ENCODE measurements at places on chromosomes 2 and 18.

DNA sequence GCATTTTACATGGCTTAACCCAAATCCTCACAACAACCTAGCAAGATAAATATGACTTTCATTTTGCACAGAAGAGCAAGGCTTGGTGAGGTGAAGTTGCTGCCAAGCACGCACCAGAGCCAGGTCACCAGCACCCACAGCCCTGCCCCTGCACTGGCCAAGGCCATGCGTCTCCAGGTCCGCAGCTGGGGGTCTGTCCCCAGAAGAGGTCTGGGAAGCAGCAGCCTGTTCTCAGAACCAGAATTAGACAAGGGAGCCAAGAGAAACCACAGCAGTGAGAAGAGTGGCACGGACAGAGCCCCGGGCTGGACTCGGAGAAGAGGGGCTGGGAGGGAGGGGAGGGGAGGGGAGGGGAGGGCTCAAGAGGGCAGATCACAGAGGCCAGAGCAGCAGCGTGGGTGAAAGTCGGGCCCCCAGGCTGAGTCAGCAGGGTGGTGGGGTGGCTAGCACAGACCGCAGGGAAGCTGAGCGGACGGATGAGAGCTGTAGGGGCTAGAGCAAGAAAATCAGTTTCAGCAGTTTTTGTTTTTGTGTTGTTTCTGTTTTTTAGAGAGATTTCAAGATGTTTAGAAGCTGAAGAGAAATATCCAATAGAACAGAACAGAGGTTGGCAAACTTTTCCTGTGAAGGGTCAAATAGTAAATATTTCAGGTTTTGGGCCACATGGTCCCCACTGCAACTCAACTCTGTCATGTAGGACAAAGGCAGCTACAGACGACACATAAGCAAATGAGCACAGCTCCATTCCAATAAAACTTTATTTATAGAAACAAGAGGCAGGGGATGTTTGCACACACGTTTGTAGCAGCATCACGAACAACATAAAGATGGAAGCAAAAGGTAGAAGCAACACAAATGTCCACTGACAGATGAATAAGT is 7.4 kb upstream of the MTERF4 start:
- no peak for DNase-seq

DNA sequence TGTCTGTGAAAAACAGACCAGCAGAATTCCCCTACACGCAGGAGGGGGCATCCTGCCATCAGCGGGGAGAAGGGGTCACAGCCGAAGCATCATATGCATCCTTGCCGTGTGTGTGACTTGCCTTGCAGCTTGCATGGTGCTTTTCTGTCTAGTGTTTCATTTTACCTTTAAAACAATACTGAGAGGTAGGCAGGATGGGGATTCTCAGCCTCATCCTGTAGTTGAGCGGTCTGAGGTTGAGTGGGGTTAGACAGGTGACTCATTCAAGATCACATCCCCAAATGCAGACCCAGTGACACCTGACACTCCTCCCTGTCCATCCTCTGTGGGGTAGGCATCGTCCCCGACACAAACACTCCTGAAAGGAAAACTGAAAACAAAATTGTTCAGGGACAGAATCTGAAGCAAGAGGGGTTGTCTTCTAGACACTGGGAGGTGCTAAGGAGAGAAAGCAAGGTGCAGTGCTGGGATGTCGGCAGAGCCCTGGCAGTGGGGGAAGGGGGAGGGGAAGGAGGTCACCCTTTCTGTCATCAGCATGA is 7.9 kb downstream of the ARL4C start:
- DNase-seq: no peak

GRCh38 chr2:134206573-134206972 is 47.3 kb upstream of the MGAT5 start:
- no peak for DNase-seq

- no peak for DNase-seq
Observed at GRCh38 chr2:239399433-239399920, 1.3 kb downstream of the HDAC4 start.

DNA sequence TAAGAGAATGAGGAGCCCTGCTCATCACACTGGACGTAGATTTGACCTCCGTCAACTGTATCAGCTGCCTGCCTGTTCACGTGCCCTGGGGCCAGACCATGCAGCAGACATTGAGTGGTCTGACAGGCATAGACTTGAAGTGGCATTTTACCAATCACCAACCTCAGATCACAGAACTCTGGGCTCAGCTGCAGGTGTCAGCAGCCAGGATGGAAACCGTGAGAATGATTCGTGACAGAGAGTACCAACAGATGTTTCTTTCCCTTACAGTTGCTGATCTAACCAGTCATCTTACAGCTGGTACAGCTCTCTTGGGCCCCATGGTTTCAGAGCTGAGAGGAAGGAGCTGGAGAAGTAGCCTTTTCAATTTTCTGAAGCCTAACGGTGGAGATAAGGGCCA is 148.9 kb downstream of the EN1 start:
- no peak for DNase-seq
